GM03348 (cell line): ENCODE measurements at places on chromosomes 2 and 18.

DNA sequence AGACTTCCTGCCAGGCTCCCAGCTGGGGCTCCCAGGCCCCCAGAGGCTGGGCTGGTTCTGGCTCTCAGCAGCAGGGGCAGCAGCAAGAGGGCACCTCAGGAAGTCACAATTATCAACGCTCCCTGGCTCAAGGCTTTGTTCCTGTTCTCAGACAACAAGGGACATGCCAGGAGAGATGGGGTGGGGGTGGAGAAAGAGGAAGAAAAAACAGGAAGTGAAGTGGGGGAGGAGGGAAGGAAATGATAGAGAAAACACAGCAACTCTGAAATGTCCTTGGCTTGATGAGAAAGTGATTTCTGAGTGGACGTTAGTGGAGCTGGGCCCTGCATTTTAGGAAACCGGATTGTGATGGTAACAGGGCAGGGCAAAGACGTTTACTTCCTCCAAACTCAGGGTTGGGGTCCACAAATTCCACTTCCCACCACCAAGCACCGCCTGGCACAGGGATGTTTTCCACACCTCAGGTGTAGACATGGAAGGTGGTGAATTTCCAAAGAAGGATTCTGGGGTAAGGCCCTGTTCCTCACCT lies 40.4 kb downstream of the CYRIA start:
- no peak for DNase-seq

GRCh38 chr2:43806719-43807031 lies 32.0 kb downstream of the ABCG5 start:
- DNase-seq: no peak

GRCh38 chr2:36572054-36572718 lies 25.8 kb downstream of the FEZ2 start:
- DNase-seq: no peak

DNA sequence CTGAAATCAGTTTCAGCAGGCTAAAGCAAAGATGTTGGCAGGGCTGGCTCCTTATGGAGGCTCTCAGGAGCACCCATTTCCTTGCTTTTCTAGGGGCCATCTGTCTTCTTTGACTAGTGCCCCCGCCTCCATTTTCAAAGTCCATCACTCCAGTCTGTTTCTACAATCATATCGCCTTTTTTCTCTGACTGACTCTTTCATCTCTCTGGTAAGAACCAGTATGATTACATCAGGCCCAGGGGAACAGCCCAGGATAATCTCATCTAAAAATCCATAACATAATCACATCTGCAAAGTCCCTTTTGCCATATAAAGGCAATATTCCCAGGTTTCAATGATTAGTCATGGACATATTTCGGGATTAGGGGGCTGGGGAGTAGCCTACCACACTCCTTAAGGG lies 57.0 kb downstream of the CUL3 start:
- DNase-seq: no peak

GRCh38 chr2:86781363-86781762 lies 9.3 kb downstream of the CD8A start:
- DNase-seq: no peak

- no peak for DNase-seq
Observed at GRCh38 chr2:233247744-233248143, 3.7 kb upstream of the ATG16L1 start.

DNA sequence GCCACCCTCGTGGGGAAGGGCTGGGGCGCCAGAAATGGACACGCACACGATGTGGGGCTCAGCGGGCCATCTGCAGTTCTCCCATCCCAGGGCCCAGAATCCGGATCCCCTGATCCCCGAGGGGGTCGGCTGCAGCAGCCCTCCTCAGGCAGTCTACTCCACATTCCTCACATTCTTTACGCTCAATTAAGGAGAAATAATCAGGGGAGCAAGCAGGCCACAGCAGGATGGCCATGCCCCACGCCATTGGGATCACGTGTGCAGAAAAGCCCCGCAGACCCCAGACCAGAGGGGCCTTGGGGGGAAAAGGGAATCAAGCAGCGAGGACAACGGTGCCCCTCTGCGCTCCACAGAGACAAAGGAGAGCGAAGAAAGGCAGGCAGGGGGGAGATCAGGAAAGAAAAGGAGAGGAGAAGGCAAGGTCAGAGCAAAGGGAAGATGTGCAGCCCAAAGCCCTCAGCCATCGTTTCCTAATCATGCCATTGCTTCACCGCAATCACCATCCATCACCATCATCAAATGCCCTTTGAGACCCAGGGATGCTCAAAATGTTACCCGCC lies 17.5 kb upstream of the PKDCC start:
- no peak for DNase-seq

DNA sequence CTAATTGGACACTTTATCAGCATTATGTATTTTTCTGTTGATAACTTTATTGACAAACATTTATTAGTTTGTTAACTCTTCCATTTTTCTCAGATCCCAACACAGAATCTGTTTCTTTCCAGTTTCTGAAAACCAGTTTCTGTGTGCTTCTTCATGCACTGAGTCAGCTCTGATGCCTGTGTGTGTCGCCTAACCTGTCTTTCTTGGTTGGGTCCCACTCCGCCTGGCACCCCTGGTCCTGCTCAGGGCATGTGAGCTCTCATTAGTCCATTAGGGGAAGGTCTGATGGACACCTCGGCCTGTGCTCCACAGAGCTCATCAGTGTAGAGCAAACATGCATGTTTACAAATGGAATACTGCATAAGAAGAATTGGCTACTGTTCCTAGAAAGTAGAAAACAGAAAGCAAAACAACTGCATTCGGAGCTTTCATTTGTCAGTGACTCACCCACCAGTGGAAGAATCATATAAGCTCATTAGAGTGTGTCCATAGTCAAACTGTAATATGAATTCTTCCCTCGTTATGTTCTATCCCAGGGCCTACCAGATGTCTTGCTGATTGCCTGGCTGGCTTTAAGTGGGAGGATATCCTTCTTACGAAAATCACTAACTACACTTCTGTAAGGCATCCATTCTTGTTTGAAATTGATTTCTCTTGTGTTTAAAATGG lies 137.7 kb downstream of the SNTG2 start:
- DNase-seq: peak; percentile 33

DNA sequence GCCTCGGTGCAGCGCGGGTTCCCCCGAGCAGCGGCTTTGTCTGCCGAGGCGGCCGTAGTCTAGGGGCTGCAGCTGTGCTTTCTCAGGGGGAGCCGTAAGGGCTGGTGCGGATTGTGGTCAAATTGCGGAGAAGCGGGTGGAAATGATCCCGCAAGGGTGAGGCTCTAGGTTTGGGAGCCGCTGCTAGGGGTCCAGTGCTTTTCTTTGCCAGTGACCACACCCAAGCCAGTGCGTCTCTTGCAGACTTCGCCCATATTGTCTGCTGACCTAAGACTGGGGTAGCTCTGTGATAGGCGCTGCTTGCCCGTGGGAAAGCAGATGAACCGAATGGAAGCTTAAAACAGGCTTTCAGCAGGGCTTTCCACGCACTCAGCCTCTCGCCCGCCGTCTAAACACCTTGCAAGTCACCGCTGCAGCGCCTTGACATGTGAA lies 2.1 kb downstream of the DPYSL5 start:
- DNase-seq: no peak

DNA sequence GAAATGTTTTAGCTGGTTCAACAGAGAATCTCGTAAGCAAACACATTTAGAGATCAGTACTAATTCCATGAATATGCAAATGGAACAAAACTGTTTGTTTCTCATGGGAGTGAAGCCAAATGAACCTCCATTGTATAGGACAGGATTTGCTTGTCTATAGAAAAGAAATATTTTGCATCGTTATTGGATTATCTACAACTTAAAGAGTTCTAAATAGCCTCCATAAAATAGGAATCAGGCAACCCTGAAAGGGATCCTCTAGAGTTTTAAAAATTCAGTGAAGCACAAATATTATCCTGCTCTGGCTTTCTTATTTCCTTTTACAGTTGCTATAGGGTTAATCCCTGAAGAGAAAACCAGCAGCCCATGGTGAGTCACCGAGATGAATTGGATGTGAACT lies 378.4 kb upstream of the NRXN1 start:
- DNase-seq: no peak

GRCh38 chr2:26670931-26671460 lies 21.5 kb upstream of the KCNK3 start:
- no peak for DNase-seq

DNA sequence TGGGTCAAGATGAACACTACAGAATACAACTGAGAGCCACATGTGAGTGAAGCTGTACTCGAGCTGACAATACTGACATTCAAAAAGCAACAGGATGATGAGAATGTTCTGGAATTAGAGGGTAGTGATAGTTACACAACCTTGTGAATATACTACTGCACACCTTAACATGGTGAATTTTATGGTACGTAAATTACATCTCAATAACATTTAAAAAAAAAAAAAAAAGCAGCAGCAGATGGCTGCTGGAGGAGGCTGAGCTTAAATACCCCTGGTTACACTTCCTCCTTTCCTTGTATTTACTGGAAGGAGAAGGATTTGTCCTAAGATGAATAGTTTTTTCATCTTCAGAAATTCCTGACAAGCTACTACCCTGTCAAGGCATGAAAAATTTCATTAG lies 45.5 kb upstream of the CYP1B1 start:
- no peak for DNase-seq

DNA sequence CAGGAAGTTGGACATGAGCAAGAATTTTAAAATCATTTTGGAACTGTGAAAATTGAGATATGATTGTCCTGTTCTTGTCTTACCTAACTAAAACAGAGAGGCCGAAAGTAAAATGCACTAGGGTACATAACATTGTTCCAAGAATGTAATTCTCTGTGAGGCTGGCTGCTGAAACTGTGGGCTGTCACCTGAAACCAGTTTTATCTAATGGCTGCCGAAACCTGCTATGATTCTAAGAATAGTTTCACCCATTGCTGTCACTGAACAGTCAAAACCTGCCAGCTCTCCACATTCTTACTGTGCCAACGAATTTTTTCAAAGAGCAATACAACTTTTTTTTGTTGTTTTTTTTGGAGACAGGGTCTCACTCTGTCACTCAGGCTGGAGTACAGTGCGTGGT lies 119.3 kb upstream of the ZSWIM2 start:
- DNase-seq: no peak

GRCh38 chr2:7924023-7924762 lies 757.7 kb upstream of the ID2 start:
- DNase-seq: no peak

- DNase-seq: no peak
Observed at GRCh38 chr2:39390216-39390615, 46.9 kb downstream of the MAP4K3 start.

DNA sequence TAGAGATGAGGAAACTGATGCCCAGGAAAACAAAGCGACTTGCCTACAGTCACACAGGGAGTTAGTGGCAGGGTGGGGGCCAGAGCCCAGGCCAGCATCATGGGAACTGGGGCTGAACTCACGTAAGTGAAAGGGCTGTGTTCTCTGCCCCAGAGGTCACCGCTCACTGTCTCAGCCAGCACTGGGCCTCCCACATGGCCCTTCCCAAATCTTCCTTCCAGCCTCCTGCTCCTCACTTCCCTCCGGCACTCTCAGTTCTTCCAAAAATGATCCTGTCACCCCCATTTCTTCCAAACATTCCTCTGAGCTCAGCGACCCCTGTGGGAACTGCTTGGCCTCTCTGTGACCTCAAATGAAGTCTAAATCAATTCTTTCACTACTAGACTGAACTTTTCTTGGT lies 90.5 kb upstream of the TMEM247 start:
- no peak for DNase-seq

- DNase-seq: no peak
Observed at GRCh38 chr2:233107011-233107410, 46.9 kb downstream of the INPP5D start.

DNA sequence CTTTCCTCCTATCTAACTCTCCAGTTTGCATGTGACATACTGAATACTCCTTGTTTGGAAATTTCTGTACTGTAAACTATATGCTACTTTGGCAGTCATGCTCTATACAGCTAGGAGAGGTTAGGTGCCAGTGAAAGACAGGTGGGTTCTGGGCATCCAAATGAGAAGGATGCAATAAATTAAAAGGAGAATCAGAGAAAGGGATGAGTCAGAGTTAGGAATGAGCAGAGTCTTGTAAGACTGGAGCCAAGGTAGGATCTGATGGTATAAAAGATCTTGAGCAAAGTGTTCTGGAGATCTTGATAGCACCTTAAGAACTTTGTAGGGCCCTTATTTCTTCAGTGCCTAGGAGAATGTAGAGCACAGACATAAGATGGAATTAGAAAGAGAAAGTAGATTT lies 58.7 kb upstream of the STAM2 start:
- DNase-seq: no peak

DNA sequence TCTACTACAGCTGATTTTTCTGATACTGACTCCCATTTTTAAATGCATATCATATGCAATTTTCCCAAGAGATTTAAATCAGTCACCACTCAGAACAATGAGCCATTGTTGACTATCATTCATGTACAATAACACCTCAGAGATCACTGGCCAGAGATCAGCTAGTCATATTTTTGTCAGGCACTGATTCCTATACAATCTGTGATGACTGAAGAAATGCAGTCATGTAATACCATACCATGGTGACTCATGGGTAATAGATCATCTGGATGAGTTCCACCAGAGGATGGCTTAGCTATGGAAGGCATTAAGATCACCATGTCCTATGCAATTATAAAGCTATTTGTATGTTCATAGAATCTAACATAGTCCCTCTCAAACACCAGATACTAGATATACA lies 285.7 kb upstream of the DCC start:
- no peak for DNase-seq

GRCh38 chr2:191797942-191798876 lies 48.7 kb downstream of the CAVIN2 start:
- DNase-seq: no peak

DNA sequence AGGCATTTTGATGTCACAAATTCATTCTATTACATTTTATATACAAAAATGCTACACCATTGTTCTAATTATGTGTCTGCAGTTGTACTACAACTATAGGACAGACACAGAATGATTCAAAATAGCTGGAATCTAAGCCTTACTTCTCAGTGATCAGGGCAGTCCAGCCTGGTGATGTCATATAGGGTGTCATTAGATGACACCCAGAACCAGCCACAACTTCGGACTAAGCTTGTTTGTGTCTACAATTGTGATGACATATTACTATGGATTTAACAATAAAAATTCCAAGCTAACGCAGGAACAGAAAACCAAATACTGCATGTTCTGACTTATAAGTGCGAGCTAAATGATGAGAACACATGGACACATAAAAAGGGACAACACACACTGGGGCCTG lies 31.0 kb downstream of the M1AP start:
- DNase-seq: no peak

DNA sequence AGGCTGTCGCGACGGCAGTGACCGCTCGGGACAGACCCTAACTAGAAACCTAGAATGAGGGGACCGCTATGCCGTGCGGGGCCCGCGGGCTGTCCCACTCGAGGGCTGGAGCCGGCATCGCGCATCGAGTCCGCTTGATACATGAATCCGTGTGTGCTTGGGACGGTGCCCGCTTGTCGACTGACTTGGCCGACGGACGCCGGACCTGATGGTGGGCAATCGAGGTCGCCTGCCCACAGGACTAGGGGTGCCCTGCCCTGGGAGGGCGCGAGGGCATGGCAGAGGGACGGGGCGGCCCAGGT lies 749 bp upstream of the PTMA start:
- no peak for DNase-seq

GRCh38 chr2:58039170-58039611 lies 7.4 kb upstream of the VRK2 start:
- DNase-seq: peak; percentile 31
